ENCODE measurements at places on chromosomes 5 and 9.

- DNase-seq = no peak
Observed at GRCh38 chr5:96187309-96188027, 225.8 kb upstream of the ELL2 start.

DNA sequence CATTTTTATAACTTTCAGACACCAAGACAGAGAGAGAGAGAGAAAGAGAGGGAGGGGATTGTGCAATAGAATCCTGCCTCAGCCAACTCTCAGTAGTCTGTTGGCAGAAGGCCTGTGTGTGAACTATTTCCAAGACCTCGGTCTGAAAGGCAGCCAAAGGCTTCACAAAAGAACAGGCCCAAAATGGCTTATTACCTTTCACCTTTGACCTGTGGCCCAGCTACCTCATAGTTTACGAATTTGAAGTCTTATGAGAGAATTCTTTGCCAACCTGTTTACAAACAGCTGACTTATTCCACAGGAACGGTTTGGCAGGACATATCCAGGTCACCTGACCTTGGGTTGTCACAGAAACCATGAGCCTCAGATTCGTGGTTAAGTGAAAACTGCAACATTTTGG is 48.6 kb downstream of the NR2F1-AS1 start:
- DNase-seq = no peak

- peak; percentile 41 for DNase-seq
Observed at GRCh38 chr5:110663525-110663924, 62.9 kb downstream of the TMEM232 start.

DNA sequence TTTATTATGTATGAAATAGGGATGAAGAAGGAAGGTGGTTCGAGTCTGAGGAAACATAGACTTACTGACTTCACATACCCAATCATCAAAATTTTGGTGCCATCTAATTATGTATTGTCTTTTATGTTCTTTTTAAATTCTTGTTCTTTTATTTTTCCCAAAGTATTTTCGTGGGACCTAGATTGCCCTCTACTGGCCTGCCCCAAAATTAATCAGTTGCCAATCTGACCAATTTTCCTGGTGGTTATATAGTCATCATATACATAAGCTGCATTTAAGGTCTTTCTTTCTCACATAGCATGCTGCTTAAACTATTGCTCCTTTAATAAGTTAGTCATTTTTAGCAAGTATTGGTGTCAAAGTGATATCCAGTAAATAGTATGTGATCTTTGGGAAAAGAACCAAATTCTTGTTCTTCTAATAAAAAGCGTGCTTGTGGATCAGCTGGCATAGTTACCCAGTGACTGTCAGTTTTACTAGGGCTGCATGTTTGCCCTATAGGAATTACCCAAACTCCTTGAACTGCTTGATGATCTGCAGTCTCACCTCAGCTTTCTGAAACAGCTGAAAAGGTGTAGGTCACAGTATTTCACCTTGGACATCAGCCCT is 223.5 kb downstream of the SH3GL2 start:
- DNase-seq = peak; percentile 28

DNA sequence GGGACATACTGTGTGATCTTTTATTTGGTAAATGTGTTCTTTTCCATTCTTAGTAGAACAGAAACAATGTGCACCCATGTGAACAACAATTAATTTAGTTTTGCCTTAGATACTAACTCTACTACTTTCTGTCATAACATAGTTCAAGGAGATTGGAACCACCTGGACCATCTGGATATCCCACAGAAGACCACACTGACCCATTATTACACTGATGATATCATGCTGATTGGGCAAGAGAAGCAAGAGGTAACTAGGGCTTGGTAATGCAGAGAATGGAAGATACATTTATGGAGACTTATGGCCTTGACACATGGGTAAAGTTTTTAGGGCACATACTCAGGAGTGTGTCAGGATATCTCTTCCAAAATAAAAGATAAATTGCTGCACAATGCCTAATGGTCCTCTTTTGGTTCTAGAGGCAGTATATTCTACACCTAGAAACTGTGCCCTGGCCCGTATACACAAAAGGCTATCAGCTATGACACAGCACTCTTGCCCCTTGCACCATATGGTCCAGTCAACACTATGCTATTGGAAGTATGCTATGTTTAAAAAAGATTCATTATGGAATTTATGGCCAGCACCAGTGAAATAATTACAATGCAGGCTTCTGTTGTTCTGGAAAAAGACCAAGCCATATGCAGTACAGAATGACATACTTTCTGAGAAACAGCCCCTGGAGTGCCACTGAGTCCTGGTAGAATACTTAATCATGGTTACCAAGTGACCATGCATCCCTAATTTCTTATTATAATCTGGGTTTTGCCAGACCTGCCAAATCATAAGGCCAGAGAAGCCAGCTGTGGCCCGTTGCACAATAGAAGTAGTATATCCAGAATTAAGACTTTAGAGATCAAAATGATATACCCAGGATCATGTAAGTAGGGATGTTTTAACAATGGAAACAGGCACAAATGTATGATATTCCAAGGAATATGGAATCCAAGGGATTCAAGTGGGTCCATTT is 41.6 kb upstream of the MROH2B start:
- no peak for DNase-seq

All from NAMALWA (cell line).